ENCODE measurements at places on chromosomes 5 and 9.

GRCh38 chr5:115296124-115297022, at the start of gene CCDC112:
Gene CCDC112 (minus strand): TSS chr5:115296654. CDS start chr5:115296543, 111 bp downstream.
- DNase-seq, result peak; percentile 74

DNA sequence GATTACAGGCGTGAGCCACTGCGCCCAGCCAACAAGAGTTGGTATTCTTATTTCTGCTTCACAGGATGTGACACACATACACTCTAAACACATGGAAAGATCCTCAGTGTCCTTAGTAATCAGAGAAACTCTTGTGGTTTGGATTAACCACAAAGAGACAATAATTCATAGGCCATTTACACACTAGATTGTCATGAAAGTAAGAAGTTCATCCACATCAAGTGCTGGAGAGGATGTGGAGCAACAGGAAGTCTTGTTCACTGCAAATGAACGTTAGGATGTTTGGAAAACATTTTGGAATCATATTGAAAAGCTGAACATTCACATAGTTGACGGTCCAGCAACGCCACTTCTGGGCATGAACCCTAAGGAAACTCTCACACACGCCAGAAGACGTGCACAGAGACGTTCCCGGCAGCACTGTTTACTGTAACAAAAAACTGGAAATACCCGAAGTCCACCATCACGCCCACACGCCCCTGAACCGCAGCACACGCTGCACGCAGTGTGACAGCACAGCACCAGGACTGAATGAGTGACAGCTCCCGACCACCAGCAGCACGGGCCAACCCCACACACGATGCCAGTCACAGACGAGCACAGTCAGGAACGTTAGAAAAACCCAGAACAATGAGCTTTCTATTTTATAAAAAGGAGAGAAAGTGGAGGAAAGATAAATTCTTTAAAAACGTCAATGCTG, 87.6 kb downstream of the COL23A1 start:
- peak; percentile 66 for DNase-seq

- DNase-seq, result no peak
Observed at GRCh38 chr5:156879665-156880285, 29.7 kb downstream of the PPP1R2B start.

- peak; percentile 80 for DNase-seq
Observed at GRCh38 chr5:60026161-60026560, 132.6 kb upstream of the PDE4D start.

- DNase-seq, result no peak
Observed at GRCh38 chr9:22256381-22256780, 190.2 kb upstream of the DMRTA1 start.

GRCh38 chr5:56840597-56840996, 25.2 kb downstream of the MAP3K1 start:
- no peak for DNase-seq

GRCh38 chr5:164934039-164934438, 1428.6 kb downstream of the MAT2B start:
- DNase-seq, result no peak

- DNase-seq, result peak; percentile 78
Observed at GRCh38 chr9:35928591-35929452, 19.5 kb downstream of the SPAAR start.

- DNase-seq, result no peak
Observed at GRCh38 chr9:127076860-127077643, 45.4 kb downstream of the ANGPTL2 start.

- DNase-seq, result no peak
Observed at GRCh38 chr9:33109850-33110595, 33.5 kb upstream of the SMU1 start.

GRCh38 chr9:100474082-100474923, 1.4 kb downstream of the TMEFF1 start:
- DNase-seq, result peak; percentile 6

- DNase-seq, result no peak
Observed at GRCh38 chr5:40799258-40799657, 1.1 kb upstream of the PRKAA1 start.

DNA sequence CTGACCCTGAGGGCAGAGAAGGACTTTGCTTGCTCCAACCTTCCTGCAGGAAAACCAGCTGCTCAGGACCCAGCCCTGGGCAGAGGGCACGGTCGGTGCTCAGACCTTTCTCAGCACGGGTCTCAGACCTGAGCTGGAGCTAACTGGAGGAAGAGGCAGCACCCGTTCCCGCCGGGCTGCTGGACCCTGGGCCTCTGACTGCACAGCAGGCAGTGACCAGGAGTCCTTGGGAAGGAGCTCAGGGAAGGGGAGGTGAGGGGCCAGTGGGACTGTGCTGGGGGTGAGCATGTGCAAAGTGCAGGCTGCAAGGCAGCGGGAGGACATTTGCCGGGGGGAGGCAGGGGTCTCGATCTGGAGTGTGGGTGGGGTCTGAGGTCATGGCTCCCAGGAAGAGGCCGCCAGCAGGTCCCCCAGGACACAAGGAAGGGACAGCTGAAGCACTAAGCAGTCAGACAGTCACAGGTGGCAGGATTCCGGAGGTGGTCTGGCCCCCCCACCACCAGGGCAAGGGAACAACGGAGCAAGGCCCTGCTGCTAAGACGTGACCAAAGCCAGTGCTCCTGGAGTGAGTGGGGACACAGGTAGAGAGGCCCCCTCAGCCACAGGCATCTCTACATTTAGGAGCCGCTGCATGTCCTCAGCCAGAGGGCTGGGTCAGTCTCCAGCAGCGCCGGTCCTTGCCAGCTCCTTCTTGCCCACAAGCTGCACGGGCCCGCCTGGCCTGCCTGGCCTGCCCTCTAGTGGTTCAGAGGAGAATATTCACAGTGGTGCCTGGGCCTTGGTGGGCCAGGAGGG, 4.8 kb upstream of the DPM2 start:
- DNase-seq, result peak; percentile 47

GRCh38 chr5:102481054-102481715, 17.6 kb downstream of the SLCO6A1 start:
- DNase-seq, result peak; percentile 54

DNA sequence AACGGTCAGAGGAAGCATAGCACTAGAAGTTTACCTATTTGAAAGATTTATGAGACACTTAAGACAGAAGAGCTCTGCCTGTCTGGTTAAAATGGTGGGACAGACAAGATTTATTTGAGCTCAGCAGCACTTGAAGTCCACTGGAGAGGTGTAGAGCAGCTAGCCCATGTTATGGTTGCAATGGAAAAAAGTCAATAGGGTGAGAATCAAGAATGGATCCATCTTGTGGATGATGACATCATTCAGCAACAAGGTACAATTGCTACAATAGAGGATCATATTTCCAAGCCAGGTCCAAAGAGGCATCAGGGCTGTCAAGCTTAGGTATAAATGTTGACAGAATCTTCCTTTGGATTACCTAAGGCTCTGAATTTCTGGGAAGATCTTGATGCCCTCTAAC, 21.1 kb upstream of the ZNF131 start:
- DNase-seq, result no peak

GRCh38 chr5:156936972-156937371, 26.1 kb downstream of the TIMD4 start:
- no peak for DNase-seq

DNA sequence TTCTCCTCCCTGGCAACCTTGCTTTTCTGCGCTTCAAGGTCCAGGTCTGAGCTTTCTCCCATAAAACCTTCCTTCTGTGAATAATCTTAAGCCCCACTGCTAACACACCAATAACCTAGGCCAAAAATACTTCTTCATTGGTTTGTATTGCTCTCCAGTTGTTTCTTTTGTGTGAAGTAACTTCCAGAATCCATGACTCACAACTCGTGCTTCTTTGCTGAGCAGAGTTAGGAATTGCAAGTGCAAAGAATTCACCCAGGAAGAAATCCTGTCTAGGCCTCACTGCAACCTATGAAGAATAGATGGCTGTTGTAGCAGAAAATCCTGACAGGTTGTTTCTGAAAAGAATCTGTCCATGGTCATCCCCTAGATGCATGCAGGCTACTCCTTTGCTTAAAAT, 295.7 kb downstream of the MED10 start:
- no peak for DNase-seq

- no peak for DNase-seq
Observed at GRCh38 chr5:17679597-17680203, 45.4 kb downstream of the TAF11L14 start.

- peak; percentile 18 for DNase-seq
Observed at GRCh38 chr5:153905219-153905618, 133.5 kb downstream of the FAM114A2 start.

DNA sequence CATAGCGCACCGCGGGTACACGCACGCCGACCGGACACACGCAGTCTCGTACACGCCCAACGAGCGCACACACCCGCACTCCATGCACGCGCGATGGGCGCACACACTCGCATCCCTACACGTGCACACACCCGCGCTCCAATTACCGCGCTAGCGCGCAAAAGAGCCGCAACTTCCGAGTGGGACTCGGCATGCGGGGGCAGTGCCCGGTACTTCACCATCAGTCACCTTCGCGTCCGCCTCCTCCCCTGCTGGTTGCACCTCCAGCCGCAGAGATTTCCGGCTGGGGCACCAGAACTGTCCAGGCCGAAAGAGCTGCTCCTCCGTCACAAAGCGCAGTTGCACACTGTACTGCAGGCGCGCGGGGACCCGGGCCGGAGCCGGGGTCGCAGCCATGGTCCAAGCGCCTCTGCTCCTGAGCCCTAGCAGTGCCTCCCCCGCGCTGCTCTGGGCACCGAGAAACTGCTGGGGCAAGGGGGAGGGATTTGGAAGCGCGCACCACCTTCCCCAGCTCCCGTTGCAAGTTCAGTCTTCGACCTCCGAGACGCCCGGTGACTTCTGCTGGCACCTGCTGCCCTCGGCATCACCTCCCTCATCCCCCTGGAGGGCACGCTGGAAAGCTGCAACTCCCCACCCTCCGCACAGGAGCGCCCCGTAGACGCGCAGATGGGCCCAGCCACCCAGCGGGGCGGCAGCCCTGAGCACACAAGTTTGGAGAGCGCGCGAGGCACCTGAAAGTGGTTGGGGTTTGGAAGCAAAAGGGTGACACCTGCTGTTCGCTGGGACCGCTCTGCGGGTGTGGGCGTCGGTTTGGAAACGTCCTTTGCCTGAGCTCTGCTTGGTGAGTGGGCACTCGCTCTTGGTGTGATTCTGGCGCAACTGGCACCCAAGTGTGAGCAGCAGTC, 337.4 kb upstream of the PUM3 start:
- DNase-seq, result peak; percentile 37

- peak; percentile 2 for DNase-seq
Observed at GRCh38 chr5:3858524-3858923, 262.9 kb downstream of the IRX1 start.

Data from fibroblast of skin of right biceps (primary cell).